ENCODE measurements at places on chromosomes 6 and 20.

GRCh38 chr6:129593233-129593564 is 116.8 kb downstream of the ARHGAP18 start:
- DNase-seq, result no peak

DNA sequence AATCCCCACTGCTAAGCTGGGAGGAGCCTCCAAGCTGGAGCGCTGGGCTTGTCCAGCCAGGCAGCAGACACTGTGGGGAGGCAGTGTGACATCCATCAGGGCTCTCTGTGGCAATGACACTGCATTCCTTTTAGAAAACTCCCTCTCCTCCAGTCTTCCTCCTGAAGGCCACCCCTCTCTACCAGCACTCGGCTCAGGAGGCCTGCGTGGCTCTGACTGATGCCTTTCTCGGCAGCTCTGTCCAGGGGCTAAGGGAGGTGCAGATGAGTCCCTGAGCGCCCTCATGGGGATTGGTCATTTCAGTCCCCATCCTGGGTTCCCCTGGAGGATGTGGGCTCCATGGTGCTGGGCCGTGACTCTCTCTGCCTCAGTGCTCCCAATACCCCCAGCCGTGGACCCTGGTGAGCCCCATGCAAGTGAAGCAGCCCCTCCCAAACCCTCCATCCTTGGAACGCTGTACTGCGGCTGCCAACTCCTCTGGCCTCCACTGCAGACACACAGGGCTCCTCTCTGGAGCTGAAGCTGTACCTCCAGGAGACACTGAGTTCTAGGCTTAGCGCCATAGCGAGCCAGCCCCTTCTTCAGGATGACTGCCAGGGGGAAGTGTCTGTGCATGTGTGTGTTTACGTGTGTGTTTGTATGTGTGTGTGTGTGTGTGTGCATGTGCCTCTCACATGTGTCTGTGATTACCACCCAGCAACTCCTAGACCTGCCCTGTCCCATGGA is 209.6 kb downstream of the ERMARD start:
- DNase-seq, result no peak

DNA sequence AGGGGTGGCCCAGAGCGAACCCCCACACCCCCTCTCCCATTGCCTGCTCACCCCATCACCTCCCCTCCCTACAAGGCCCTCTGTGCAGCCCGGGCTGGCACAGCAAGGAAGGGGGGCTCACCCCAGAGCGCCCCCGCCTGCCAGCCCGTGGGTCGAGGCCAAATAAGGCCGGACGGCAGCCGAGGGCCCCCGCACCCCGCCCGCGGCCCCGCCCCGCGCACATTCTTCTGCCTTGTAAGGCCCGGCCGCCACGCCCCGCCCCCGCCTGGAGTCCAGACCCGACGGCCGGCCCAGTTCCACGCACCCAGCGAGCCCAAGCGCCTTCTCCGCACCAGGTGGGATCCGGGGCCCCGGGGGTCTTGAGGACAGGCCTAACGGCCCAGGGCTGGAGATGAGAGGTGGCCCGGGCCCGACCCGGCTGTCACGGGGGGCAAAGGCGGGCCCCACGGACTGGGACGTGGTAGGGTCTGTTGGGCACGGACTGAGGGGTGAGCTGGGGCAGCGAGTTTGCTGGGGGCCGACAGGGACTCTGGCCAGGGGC is at the start of gene MYL9:
MYL9 (plus strand) TSS at position 293 of the 541 bp plus-strand sequence. CDS start 3,366 bp downstream, outside the sequence.
- DNase-seq, result no peak

DNA sequence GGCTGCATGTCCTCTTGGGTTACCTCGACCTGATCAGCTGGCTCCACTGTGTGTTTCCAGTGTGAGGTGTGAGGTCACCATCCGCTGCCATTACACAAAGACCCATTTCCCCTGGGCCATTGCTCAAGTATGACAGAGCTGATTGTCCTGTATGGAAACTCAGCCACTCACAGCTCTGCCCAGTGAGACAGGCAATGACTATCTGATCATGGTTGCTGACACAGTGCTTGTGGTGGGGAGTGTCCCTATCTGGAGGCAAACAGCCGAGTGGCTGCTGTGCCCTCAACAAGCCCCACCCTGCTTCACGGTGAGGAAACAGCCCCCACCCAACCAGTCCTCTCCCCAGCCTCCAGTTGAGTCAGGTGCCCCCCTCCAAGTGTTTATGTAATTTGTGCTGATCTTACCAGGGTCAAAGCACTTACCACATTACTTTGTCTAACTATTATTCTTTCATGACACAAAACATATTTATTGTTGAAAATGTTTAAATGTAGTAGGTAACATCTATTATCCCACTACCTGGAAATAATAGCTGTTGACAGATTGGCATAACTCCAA is 11.7 kb upstream of the MAPK13 start:
- DNase-seq, result peak; percentile 55

- no peak for DNase-seq
Measured at GRCh38 chr6:1283501-1283900, 28.4 kb upstream of the FOXQ1 start.

- DNase-seq, result no peak
Measured at GRCh38 chr20:30285677-30286076, 971.8 kb upstream of the DEFB115 start.

DNA sequence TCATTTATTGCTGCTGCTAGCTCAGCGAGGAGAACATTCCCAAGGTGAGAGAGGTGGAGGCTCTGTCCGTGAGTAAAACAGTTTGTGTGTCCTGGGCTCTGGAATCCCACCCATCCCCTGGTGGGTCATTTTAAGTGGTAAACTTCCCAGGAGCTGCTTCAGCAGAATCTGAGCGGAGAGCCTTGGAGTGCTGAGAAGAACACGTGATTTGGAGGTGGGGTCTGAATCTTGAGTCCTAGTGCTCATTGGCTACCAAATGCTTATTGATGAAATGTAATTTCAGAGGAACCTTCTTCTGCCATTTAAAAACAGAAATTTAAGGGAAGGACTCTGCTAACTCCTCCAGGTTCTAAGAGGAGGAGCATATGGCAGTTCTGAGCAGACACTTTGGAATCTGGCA is 132.4 kb downstream of the CDH26 start:
- no peak for DNase-seq

GRCh38 chr20:62772619-62772989 is 23.7 kb upstream of the MRGBP start:
- no peak for DNase-seq

GRCh38 chr6:169118346-169118830 is 135.3 kb downstream of the THBS2 start:
- DNase-seq, result no peak

GRCh38 chr20:43492101-43492500 is 15.4 kb upstream of the L3MBTL1 start:
- DNase-seq, result no peak

DNA sequence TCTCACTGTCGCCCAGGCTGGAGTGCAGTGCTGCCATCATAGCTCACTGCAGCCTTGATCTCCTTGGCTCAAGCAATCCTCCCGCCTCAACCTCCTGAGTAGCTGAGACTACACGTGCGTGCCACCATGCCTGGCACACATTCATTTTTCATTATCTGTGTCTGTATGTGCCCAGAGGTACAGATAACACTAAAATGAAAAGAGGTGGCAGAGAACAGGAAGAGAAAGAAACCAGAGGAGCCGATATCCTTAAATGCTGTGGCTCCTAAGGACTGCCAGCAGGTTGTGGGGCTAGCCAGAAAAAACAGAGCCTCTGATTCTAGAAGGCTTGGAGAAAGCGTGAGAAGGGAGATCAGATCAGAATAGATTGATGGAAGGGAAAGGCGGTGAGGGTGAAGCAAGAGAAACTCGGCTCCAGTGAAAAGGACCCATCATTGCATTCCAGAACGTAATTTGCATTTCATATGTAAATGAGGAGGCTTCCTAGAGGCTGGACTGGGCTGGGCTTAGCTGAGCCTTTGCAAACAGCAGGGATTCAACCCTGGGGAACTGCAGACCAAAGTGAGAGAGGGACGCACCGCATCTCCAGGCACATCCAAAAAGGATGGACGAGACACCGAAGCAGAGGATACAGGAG is 64.2 kb downstream of the GCNT2 start:
- no peak for DNase-seq

DNA sequence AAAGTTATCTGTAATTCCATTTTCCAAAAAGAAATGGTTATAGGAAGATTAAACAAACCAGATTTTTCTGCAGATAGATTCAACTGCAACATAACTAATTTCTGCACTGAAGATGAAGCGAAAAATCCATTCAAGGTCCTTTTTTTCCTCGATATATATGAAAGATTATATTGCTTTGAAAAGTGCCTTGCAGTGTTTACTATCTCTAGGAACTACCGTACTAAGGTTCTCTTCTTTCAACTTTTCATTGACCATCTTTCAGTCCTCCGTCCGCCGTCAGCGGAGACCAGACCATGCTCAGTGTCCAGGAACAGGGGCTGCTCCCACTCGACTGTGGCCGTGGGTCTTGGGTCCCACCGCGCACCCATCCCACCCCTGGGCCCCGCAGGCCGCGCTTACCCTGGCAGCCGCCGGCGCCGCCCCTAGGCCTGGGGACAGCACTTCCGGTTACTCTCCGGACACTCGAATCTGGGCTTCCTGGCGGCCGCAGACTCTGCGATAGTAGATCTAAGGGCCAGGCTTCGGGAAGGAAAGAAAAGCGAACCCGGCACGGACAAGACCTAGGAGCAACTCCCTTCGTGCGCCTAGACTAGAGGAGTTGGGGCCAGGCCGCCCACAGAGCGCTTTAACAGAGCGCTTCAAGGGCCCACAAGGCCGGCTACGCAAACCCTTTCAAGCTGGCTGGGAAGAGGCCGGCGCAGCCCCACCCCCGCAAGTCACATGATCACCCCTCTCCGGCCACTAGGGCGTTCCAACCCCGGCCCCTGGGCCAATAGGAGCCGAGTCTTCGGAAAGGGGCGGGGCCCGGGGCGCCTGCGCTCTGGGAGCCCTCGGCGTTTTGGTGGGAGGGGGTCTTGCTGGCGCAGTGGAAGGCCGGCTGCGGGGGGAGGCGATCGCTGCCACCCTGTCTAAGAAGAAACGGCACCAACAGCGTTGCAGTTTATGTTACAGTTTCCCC is at the start of gene ZNF322:
ZNF322 (minus strand) TSS at position 705 of the 958 bp plus-strand sequence. CDS start 21,193 bp downstream, outside the sequence.
- peak; percentile 78 for DNase-seq

DNA sequence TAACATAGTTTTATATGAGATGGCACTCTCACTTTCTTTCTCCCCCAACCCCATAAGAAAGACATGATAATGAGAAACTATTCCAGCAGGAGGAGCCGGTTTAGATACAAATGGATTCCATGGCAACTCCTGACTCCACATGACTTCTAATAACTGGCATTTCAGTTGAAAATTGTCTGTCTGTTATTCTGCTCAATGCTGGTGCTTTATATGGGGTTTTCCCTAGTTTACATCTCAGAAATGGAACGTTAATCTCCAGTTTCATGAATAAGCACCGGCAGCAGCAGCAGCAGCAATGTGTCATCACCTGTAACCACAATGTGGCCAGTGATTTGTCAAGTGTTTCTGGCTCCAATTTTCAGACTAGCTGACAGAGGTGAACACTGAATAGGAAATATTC is 8.0 kb upstream of the SIM1 start:
- DNase-seq, result no peak

DNA sequence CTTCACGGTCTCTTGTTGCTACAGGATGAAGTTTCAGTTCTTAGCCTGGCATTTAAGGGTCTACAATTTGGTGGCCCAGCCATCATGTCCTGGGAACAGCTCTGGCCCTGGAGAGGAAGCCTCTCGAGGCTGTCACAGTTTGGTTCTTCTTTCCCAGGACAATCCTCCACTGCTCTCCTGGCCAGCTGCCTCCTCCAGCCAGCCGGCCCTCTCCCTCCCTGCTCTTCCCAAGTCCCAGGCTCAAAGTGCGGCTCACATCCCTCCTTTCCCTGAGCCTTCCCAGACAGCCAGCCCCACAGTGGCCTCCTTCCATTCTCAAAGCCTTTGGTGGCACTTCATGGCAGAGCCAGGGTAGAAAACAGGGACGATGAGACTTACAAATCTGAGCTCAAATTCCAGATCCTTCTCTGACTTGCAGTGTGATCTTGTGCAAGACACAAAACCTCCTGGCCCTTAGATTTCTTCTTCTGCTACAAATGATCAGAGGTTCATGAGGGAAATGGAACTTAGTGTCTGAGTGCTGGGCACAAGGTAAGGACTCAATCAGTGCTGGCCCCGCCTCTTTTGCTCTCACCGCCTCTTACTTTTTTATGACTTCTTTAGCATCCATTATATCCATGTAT is 223.8 kb upstream of the ECI2 start:
- no peak for DNase-seq

GRCh38 chr20:51994751-51995417 is 192.6 kb upstream of the SALL4 start:
- no peak for DNase-seq

- DNase-seq, result no peak
Measured at GRCh38 chr20:2535711-2536559, 438 bp upstream of the TMC2 start.

DNA sequence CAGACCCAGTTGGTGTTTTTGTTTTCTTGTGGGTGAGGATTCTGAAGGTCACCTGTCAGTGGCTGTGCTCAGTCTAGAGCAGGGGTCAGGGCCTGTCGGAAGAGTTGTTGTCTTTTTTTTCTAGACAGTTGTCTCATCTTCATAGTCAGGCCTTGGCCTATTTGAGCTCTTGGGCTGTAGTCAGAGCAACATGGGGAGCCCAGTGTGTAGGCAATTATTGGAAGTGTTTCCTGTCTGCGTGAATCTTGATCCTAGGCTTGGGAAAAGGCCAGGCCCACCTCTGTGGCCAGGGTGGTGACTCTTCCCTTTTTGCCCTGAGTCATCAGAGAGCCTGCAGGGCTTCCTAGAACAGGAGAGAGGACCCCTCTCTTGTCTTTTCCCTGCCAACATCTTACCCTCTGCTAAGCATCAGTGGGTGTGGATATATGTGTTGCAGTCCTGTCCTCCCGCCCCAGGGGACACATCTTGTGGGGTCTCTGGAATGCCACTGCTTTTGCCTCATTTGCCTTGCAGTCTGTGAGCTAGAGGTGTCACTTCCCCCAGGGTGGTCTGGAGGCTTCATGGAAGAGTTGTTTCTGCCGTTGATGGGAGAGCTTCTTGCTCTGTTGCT is 11.4 kb downstream of the TJAP1 start:
- DNase-seq, result no peak

- no peak for DNase-seq
Measured at GRCh38 chr20:43171930-43172329, 17.8 kb downstream of the PTPRT start.

DNA sequence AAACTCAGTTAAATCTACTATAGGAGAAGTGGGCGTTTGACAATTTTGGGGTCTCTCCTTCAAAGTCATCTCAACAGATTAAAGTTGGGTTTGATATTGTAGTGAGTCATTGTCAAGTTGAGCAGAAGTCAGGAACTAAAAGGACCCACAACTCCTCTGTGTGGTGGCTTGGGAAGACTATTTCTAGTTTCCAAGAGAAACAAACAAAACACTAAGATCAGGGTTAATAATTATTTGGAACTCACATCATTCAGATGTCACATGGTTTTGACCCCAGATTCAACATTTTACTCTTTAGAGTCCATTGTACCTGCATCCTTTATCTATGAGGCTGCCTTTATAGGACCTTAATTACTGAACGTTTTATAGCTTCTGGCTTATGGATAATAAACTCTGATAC is 45.3 kb upstream of the TINAG start:
- DNase-seq, result no peak

DNA sequence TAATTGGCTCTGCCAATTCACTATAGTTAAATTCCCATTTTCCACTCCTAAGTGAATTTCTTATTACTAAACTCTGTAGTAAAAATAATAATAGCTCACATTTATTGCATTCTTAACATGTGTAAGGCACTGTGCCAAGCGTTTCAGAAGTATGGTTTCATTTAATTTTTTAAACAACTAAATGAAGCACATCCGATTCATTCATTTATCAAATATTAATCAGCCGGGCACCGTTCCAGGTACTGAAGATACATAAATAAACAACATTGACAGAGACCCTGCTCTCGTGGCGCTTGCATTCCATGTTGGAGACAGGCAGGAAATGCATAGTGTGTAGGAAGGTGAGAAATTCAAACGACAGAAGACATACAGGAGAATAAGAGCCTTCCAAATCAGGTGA is 423.2 kb upstream of the JARID2 start:
- DNase-seq, result no peak

Data from activated CD8-positive, alpha-beta memory T cell treated with anti-CD3 and anti-CD28 coated beads for 4 hours (primary cell).